Heart left ventricle (tissue), 16 donors: ENCODE measurements at places on chromosomes 6 and 20. TPM values are rescaled to one million over a fixed set of nuclear protein-coding genes. Genes with fewer than 3 reads are reported as not detected.

Gene FGD2
- 4.6 TPM for total RNA-seq

- no peak overlapping the region for H3K27ac ChIP-seq
- no peak for DNase-seq
- no peaks in the 10 kb centered on the region for H3K36me3 ChIP-seq
- H3K4me1 ChIP-seq = peaks cover 2% of the 10 kb centered on the region
These were observed 72.9 kb upstream of the EEF1E1 start for GRCh38 chr6:8175046-8175777.

GRCh38 chr6:56567501-56567900, 75.2 kb downstream of the DST start:
- H3K4me3 ChIP-seq = no peak overlapping the region
- H3K36me3 ChIP-seq = peaks cover 4% of the 10 kb centered on the region
- no peaks in the 10 kb centered on the region for H3K27me3 ChIP-seq
- no peak overlapping the region for H3K27ac ChIP-seq
- peaks cover 5% of the 10 kb centered on the region for H3K4me1 ChIP-seq
- DNase-seq = no peak

- no peak overlapping the region for H3K4me3 ChIP-seq
- H3K27me3 ChIP-seq = no peaks in the 10 kb centered on the region
- H3K4me1 ChIP-seq = peaks cover 42% of the 10 kb centered on the region
- H3K27ac ChIP-seq = peak overlapping the region; percentile 92
These were observed 148.1 kb downstream of the CEBPB start for GRCh38 chr20:50338479-50339391.

DNA sequence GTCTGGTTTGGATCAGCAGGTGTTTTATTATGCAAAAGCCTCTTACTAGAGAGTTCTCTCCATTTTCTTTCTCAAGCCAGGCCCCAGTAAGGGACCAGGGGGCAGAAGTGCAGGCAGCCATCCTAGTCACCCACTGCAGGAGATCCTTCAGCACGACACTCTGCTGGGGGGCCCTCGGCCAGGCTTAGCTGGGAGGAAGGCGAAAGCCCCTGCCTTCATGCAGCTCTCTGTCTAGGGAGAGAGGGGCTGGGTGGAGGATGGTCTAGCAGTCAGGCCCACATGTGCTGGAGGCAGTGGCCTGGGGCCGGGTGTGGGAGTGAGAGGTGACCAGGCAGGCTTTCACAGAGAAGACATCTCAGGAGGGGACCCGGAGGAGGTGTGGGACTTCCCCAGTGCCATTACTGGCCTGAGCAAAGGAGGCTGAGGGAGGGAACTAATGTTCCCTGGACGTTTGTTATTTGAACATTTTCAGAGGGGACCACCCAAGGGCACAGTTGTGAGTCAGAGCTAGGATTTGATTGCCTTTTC, 33.5 kb upstream of the VSTM2L start:
- H3K27ac ChIP-seq = no peak overlapping the region
- no peaks in the 10 kb centered on the region for H3K4me1 ChIP-seq
- H3K36me3 ChIP-seq = peaks cover 3% of the 10 kb centered on the region
- H3K4me3 ChIP-seq = no peak overlapping the region

DNA sequence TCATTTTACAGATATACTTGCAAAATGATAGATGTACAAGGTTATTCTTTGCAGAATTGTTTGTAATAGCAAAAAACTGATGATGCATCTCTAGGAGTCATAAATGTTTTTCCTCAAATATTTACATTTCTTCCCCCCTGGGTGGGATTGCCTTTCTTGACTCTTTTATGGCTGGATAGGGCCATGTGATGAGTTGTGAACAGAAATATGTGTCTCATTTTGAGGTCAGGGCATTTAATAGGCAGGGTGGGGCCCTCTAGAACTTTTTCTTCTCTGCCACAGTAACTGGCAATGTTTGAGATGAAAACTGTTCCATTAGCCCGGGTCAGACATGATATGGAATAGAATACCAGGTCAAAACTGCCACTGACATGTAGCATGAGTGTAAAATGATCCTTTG, 159.5 kb upstream of the SYNCRIP start:
- no peaks in the 10 kb centered on the region for H3K36me3 ChIP-seq
- no peak overlapping the region for H3K27ac ChIP-seq
- no peaks in the 10 kb centered on the region for H3K4me1 ChIP-seq
- DNase-seq = no peak
